IgD-negative memory B cell (primary cell): ENCODE measurements at places on chromosomes 6 and 20. TPM values are rescaled to one million over a fixed set of nuclear protein-coding genes. Genes with fewer than 3 reads are reported as not detected.

ITCH gene
- polyA plus RNA-seq: 33.7 TPM

LCA5 gene
- polyA plus RNA-seq: 0.30 TPM

KCNK5 gene
- not detected for polyA plus RNA-seq

C6orf141 gene
- polyA plus RNA-seq: not detected
